ENCODE measurements at places on chromosomes 5 and 9.

GRCh38 chr9:137620581-137620980 lies 1.8 kb downstream of the EHMT1 start:
- no peak for DNase-seq

DNA sequence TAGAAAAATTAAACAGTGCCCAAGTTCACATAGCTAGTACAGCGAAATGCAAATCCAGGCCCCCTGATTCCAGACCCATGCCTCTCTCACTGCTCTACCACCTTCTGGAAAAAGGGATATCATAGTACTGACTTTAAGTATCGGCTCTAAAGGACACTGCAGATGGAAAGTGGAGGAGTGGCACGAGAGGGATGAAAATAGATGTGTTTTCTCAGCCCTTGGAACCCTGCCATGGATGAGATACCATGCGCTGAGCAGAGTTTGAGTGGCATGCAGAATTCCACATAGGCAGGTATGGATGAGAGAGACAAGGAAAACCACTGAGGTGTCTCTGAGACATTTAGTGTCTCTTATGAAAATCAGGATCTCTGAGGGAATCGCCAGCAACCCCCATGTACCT lies 18.8 kb downstream of the CKMT2 start:
- DNase-seq = no peak

GRCh38 chr9:136484153-136485048 lies 1.6 kb upstream of the SEC16A start:
- DNase-seq = peak; percentile 45

GRCh38 chr9:100287186-100287585 lies 65.6 kb downstream of the TEX10 start:
- DNase-seq = no peak

DNA sequence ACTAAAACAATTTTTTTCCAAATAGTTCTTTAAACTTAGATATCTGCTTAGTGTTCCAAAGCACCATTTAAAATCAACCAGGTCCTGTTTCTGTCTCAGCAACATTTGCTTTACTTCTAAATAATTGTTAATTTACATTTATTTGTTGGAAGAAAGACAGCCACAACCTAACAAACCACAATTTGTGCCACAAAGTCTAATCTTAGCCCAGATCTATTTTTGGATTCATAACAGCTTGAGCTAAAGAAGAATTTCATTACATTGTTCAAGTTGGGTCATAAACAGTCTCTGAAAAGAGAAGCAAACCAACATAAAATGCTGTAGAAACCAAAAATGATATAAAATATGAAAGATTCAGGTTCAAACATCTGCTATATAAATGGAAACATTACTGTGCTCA lies 24.4 kb downstream of the MLLT3 start:
- DNase-seq = no peak

DNA sequence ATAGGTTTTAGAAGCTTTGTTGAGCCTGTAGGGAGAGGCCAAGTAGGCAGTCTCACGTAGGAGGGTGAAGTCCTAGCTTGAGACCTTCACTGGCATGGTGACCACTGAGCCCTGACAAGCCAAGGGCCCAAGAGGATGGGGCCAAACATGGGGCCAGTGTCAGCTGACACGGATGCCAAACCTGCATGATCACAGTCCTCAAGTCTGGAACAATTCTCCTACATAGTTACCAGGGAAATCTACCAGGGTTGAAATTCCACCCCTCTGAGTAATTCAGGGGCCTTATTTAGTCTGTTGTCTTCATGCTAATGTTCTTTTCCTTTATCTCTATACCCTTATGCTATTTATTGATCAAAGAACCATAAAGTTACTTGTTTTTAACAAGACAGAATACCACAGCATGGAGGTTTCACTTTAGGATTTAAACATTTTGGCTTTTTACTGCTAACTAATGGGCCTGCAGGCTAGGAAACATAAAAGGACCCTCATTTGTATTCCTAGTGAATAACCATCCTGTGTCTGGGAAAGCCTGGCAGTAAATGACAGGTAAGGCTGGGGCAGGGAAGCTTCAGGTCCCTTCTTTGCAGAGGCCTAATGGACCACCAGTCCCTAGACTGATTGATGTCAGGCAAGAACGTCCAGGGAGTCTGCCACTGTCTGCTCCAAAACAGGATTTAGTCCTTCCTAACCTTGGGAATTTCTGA lies 140.8 kb downstream of the FGF1 start:
- no peak for DNase-seq

DNA sequence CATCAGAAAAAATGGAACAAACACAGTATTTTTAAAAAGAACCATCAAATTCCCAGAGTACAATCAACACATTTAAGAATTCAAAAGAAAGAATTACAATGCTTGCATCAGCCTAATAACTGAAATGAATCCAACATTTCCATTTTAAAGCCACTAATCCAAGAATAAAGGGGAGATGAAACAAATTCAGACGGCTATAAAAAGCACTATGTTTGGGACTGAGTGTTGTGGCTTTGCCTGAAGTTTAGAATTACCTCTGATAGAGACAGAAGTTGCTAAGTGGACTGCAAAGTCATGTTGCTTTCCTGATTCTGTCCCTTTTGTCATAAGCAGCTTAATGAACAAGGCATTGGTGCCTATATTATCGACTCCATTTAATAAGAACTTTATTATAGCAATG lies 135.4 kb upstream of the RGMB start:
- DNase-seq = no peak
